Activated CD4-positive, alpha-beta T cell treated with anti-CD3 and anti-CD28 coated beads for 48 hours (primary cell): ENCODE measurements at places on chromosomes 2 and 18.
A peak's percentile ranks its signal among the peaks of the same experiment; 100 is the strongest.

DNA sequence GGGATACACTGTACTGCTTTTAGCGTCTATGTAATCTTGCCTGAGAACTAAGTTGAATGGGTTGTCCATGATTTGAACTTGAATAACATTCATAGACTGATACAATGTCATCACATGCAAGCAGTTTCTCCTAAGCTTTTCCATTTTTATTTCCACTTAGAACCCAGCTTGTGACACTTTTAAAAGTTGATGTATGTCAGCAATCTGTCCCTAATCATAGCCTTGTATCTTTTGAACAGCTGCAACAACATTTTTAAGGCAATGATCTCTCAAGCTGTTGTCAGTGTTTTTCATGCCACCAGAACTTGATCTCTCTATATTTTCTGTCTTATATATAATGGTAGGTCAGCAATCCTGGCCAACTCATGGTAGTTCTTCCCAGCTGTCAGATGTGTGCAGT lies 185.0 kb downstream of the DOK6 start:
- no peak for DNase-seq

DNA sequence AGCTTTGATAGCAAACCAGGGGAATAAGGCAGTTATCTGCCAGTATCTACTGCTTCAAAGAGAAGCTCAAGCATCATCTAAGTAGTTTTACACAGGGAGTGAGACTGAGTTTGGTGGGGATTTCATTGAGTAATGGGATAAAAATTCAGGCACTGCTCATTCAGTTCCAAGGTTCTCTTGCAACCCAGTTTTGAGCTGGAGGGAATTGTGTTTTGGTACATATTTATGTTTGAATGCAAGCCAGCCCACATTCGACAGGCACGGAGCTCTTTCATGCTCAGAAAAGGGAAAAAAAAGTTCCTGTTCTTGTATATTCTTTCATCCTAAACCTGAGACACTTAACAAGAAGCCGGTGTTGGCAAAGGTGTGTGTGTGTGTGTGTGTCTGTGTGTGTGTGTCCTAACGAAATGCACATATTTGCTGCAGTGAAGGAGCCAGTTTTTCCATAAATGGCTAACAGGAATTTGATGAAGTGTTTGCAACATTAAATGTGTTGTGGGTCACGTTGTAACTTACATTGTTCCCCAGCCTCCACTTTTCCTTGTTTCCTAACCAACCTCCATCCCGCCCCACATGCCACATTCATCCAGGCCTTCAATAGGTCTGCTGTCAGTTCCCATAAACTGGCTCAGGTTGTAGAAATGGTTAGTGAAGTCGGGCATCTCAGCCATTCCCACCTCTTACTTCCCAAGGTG lies 311.1 kb downstream of the TXNL1 start:
- DNase-seq: no peak

GRCh38 chr18:58996131-58996641 lies 131.5 kb downstream of the ZNF532 start:
- DNase-seq: no peak

DNA sequence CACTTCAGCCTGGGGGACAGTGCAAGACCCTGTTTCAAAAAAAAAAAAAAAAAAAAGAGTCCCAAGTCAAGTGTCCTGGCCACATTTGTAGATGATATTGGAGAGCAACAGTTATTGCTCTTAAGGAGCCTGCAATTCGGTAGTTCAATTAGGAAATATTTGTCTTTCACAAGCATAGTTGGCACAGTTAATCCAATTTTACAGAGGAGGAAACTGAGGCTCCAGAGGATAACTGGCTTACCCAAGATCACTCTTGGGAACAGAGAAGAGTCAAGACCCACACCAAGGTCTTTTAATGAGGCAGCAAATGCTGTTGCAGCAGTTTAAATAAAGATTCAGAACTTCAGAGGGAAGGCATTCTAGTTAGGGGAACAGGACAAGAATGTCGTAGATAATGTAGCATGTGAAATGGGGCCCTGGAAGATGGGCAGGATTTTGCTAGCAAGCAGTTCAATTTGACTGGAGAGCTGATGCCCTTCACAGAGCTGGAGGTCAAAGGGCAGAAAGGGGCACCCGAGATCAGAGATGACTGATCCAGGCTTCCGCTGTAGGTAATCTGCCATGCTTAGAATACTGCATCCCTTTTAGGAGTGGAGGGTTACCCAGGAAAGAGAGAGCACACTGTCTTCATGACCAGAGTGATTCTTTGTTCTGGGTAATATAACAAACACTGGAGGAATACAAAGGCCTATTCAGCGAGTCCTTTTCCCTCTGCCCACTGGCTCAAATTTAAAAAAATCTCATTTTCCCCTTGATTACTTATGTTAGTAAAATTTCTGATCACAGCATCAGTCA lies 3.0 kb downstream of the NPC1 start:
- DNase-seq: no peak

- no peak for DNase-seq
These were observed 254.9 kb downstream of the TMX3 start for GRCh38 chr18:68459968-68460367.

GRCh38 chr2:200422532-200423261 lies 87.2 kb downstream of the KCTD18 start:
- no peak for DNase-seq

DNA sequence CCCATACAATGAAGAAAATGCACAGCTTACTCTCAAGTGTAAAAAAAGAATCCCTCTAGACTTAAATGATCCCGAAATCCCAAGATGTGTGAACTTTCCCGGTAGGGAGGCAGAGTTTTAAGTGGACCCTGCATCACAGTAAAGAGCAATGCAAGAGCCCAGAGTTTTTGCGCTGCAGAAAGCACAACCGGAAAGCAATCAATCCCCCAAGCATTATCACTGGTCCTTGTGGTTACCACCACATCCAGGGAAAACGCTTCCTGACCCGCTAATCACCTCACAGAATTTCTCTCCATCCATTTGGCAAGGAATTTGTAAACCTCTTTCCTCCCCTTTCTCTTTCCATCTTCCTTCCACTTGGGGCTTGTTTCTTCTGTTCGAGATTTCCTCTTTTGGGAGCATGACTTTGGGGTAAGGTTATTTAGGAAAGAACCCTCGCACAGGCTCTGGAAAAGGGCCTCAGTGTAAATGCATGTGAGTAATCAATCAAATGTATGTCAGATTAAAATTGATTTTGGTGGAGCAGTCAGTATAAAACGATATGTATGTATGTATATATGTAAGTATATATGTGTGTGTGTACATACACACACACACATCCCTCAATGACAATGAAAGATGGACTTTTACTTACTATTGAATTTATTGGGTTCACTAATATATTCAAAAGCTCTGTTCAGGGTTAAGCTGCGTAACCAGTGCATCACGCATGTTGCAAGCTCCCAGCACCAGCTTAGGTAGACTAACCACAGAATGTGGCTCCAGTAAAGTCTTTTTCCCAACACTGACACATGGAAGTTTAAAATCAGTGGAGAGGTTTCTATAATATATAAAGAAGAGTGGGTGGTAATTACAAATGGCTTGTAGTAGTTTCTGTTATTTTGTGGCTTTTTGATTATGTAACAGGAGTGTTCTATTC lies 1.6 kb downstream of the PLCL1 start:
- no peak for DNase-seq

DNA sequence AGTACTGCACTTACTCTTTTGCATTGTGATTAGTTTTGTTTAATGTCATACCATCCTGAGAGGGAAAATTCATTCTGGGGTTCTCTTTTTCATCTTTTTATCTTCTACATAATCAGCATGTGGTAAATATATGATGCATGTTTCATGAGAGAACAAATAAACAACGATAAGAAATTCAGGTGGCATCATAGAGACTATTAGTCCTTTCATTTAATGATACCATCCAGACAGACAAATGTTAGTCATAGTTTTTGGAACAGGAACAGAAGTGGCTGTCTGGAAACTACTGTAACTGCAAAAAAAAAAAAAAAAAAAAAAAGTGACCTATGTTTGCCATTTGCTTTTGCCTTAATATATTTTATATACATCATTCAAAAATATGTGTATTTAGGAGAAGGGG lies 761.0 kb downstream of the EPHA4 start:
- no peak for DNase-seq

GRCh38 chr2:182862091-182862490 lies 4.3 kb downstream of the FRZB start:
- no peak for DNase-seq

DNA sequence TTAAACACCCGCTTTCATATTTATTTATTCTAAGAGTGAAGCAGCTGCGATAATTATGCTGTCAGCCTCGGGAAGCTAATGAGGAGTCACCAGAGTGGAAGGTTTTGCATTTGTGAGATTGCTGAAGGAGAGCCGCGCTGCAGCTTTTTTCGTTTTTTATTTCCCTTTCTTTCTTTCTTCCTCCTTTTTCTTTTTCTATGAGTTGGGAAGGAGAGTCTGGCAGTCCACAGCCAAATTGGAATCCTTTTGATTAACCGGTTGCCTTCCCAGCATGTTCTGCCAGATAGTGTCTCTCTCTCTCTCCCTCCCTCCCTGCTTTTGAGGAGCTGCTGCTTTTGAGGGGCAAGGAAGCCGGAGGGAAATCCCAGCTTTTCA lies 82.1 kb downstream of the CDK15 start:
- no peak for DNase-seq

DNA sequence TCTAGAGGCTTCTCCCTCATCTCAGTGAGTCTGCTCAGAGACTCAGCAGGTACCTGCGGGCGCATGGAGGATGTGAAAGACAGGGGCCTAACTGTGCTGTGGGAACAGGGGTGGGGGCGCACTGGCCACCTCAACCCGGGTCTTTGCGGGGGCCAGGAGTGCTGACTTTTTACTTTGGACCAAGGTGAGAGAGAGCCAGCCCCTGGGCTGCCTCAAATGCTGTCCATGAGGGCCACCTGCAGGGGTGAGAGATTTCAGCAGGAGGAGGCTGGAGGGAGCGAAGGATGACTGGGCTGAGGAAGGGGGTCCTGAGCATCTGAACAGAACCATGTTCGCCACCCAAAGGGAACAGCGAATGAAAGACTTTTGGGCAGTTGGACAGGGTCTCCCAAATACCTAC lies 129.4 kb downstream of the TNS1 start:
- no peak for DNase-seq

DNA sequence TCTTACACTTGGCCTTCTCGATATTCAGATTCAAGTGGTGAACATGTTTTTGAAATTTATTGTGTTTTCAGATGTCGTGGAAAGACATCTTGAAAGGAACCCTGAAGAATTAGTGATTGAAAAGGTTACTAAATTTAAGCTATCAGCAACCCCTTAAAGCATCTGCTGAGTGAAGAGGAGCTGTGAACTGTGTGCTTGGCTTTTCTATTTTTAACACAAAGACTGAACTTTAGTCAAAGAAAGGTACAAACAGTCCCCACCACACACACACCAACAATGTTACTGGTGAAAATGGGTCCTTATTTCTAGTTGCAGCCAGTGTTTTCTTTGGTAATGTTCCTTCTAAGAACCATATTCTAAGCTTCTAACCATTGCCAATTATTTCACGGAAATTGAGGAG lies 95.1 kb downstream of the CYRIA start:
- no peak for DNase-seq

GRCh38 chr2:226352941-226353560 lies 446.6 kb downstream of the IRS1 start:
- DNase-seq: no peak

GRCh38 chr2:136305517-136306192 lies 187.7 kb upstream of the CXCR4 start:
- peak; percentile 82 for DNase-seq

DNA sequence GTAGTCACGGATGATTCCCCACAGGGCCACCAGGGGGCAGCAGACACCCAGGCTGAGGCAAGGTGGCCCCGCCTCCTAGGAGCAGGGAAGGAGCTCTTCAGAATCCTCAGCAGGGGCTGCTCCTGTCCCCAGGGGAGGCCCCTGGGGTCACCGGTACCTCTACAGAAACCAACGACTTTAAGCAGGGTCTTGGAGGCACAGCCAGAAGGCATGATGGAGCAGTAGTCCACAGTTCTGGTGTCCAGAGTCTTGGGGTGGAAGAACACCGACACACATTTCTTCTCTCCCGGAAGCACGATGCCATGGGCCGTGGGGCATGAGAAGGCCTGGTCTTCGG lies 11.5 kb downstream of the CFAP65 start:
- DNase-seq: peak; percentile 85

GRCh38 chr2:137467246-137467862 lies 496.9 kb upstream of the HNMT start:
- DNase-seq: peak; percentile 20

DNA sequence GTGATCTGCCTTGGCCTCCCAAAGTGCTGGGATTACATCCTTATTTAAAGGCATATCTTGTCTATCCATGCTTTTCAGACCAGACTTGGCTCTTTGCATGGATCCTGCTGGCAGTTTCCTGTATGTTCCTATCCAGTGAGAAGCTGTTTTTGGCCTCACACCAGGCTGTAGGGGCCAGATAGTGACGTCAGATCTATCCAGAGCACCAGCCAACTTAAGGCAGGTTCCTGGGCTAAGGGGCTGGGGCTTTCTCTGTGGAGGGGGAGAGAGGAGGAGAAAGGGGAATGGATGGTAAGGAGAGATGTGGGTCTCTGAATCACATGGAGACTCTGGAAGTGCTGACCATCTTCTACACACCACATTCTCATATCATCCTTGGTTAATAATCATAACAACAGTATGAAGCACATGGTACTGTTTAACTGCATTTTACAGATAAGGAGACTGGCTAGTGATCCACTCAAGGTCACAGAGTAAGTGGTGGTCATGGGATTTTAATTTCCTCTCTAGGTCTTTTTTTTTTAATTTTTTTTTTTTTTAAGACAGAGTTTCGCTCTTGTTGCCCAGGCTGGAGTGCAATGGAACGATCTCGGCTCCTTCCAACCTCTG lies 2.0 kb upstream of the FAM117B start:
- no peak for DNase-seq

GRCh38 chr18:25675123-25675850 lies 323.3 kb upstream of the ZNF521 start:
- DNase-seq: no peak

GRCh38 chr2:129913695-129914495 lies 65.6 kb upstream of the RAB6C start:
- DNase-seq: no peak

- no peak for DNase-seq
These were observed 73.0 kb downstream of the FARSB start for GRCh38 chr2:222582928-222583327.

DNA sequence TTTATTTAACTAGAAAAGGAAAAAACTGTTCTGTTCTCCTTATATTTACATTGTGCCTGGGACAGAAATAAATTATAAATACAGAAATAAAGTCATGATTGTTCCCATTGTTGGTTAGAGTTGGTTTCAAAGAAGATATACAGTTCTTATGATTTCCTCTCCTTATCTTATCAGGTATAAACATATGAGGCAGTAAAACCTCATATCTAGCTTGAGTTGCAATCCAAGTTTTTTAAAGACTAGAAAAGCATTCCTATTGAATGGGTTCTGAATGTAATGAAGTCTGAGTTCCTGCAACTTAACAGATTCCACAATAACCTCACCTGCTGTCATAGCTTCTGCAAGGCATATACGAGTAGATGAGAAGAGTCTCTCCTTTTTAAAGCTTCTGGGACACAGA lies 114.7 kb upstream of the CAVIN2 start:
- DNase-seq: no peak

GRCh38 chr2:46195819-46196218 lies 101.4 kb upstream of the EPAS1 start:
- no peak for DNase-seq
